ENCODE measurements at places on chromosomes 16 and 17. TPM values are rescaled to one million over a fixed set of nuclear protein-coding genes. Genes with fewer than 3 reads are reported as not detected.

- H3K4me3 ChIP-seq = no peak overlapping the region
- no peaks in the 10 kb centered on the region for H3K27me3 ChIP-seq
- DNase-seq = no peak
- no peak overlapping the region for H3K27ac ChIP-seq
Measured at GRCh38 chr16:102060-102855, 24.2 kb downstream of the MPG start.

DNA sequence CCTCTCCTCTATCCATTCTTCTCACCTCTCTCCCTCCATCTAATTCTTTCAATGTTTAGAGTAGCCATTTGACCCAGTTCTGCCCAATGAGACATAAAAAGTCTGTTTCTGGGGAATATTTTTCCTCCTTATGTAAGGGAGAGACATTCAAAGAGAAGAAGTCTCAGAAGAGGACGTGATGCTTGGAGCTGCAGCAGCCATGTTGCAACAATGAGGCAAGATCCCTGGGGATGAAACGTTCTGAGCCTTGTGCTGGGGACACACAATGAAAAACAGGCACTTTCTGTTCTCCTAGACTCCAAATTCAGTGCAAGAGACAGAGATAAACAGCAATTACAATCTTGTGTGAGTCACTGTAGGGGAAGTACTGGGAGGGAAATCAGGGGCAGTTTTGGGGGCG, 130.8 kb downstream of the FOXL1 start:
- H3K4me3 ChIP-seq = no peak overlapping the region
- H3K27ac ChIP-seq = no peak overlapping the region
- no peak for DNase-seq
- no peaks in the 10 kb centered on the region for H3K27me3 ChIP-seq
- no peaks in the 10 kb centered on the region for H3K36me3 ChIP-seq
- H3K4me1 ChIP-seq = peaks cover 15% of the 10 kb centered on the region

DNA sequence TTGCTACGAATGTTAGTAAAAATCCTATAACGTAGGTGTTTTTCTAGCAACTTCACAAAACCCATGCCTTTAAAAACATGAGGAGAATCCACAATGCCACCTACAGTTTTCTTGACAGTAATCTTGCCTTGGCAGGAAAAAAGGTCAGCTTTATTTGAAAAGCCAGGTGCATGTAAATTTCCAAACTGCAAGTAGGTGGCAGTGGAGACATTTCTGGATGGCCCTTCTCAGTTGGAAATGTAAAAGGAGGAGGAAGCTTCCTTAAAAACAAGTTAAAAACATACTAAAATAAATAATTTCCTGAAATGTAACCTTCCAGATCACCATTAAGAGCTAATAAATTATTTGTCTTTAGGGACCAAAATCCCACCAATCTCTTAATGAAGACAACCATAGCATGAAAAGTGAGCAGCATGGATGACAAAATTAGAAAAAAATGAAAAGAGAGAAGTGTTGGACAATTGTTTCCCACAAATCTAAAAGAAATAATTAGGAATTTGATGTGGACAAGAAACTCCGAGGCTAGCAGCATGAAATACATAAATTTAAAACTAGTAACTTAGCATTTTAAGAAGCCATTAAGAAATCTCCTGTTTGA, 152.2 kb downstream of the SNX11 start:
- no peaks in the 10 kb centered on the region for H3K27me3 ChIP-seq
- no peaks in the 10 kb centered on the region for H3K36me3 ChIP-seq
- peak; percentile 20 for DNase-seq
- H3K4me1 ChIP-seq = no peaks in the 10 kb centered on the region
- H3K4me3 ChIP-seq = no peak overlapping the region

- no peaks in the 10 kb centered on the region for H3K27me3 ChIP-seq
- no peaks in the 10 kb centered on the region for H3K36me3 ChIP-seq
- no peak overlapping the region for H3K4me3 ChIP-seq
- no peak overlapping the region for H3K27ac ChIP-seq
- H3K4me1 ChIP-seq = peaks cover 16% of the 10 kb centered on the region
Measured at GRCh38 chr17:65413390-65413789, 148.1 kb downstream of the AXIN2 start.

GRCh38 chr17:5210614-5211252, 19.1 kb upstream of the ZNF594 start:
- no peak for DNase-seq
- H3K27me3 ChIP-seq = no peaks in the 10 kb centered on the region
- no peaks in the 10 kb centered on the region for H3K4me1 ChIP-seq

GRCh38 chr16:76897816-76898215, 293.2 kb upstream of the MON1B start:
- no peak overlapping the region for H3K4me3 ChIP-seq
- no peak for DNase-seq
- no peaks in the 10 kb centered on the region for H3K36me3 ChIP-seq
- H3K4me1 ChIP-seq = no peaks in the 10 kb centered on the region

- peak overlapping the region; percentile 93 for H3K27ac ChIP-seq
- H3K4me3 ChIP-seq = peak overlapping the region; percentile 96
- no peaks in the 10 kb centered on the region for H3K27me3 ChIP-seq
- peaks cover 9% of the 10 kb centered on the region for H3K4me1 ChIP-seq
- peaks cover 82% of the 10 kb centered on the region for H3K36me3 ChIP-seq
- no peak for DNase-seq
Measured at GRCh38 chr16:85798901-85799496, 345 bp downstream of the EMC8 start.

DNA sequence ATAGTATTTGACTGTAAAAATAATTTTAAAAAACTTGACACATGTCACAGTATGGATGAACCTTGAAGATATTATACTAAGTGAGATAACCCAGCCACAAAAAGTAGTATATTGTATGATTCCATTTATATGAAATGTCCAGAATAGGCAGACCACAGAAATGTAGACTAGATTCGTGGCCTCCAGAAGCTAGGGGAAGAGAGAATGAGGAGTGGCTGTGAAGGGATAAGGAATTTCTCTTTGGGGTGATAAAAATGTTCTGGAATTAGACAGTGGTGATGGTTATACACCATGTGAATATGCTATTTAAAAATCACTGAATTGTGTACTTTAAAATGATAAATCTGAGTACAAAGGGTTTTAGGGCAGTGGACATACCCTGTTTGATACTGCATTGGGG, 253.1 kb upstream of the DYNLRB2 start:
- DNase-seq = no peak
- H3K36me3 ChIP-seq = no peaks in the 10 kb centered on the region
- H3K27me3 ChIP-seq = no peaks in the 10 kb centered on the region
- no peak overlapping the region for H3K4me3 ChIP-seq
- H3K4me1 ChIP-seq = peaks cover 43% of the 10 kb centered on the region

DNA sequence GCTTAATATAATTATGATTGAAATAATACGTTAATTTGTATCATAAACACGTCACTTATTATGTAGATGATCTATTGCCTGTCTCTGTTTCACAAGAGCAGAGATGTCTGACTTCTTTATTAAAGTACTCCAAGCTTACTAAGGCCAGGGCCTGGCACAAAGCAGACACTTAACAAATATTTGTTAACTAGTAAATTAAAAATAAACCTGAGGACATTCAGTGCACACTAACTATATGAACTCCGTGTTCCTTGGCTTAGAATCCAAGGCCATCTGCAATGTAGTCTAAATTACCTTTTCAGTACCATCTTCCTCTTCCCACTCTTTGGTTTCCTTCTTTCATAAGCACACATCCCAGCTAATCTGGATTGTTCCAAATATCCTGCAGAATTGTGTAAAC, 210.8 kb upstream of the SOX9 start:
- no peaks in the 10 kb centered on the region for H3K27me3 ChIP-seq
- no peaks in the 10 kb centered on the region for H3K36me3 ChIP-seq
- DNase-seq = no peak
- no peak overlapping the region for H3K4me3 ChIP-seq

DNA sequence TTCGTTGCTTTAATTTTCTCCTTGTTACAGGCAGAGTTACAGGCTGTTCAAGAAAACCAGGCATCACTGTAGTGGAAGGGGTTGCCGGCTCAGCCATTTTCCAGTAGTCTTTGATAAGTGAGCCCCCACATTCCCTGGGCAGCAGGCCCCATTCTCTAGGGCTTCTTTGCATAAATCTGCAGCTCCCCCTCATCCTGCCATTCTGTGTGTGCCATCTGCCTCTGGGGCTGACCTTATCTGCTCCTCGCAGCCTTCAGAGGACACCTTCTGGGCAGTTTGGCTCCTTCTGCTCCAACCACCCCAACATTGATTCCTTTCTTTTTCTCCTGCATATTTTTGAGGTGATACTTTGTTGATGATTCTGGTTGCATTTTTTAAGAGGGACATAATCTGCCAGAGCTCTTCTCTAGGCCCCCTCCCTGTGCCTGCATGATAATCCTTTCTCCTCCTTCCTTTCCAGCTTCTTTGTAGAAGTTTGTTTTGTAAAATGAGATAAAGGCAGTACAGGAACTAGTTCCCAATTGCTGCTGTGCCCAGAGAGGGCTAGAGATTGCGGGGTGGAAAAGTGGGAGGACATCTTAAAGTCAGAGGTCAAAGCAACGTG, 17.1 kb downstream of the RND2 start:
- H3K4me1 ChIP-seq = no peaks in the 10 kb centered on the region
- H3K27ac ChIP-seq = no peak overlapping the region
- H3K4me3 ChIP-seq = no peak overlapping the region
- H3K36me3 ChIP-seq = peaks cover 20% of the 10 kb centered on the region
- no peaks in the 10 kb centered on the region for H3K27me3 ChIP-seq

DNA sequence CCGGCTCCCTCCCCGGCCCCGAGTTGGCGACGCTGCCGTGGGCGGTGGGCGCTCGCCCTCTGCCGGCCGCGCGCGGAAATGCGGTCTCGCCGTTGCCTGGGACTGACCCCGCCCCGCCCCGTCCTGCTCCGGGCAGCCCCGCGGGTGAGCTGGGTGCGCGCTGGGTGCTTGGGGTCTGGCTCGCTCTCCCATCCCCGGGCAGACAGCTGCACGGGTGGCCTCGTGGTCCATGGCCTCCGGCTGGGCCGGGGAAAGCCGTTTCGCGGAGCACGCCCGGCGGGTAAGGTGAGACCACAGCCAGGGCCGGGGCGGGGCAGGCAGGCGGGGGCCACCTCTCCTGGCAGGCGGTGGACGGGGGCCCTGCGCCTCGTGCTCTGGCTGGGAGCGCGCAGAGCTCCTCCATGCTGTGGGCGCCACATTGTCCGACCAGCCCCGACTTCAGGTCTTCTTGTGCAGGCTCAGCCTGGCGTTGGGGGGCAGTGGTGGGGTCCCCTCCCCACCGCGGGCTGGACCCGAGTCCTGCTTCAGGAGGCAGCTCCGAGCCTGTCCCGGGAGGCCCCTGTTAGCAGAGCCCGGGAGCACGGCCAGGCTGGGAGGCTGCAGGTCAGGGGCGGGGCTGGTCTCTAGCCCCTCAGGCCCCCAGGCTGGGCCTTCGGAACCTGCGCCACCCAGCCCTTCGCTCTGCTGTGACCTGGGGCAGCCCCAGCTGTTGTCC, 7.0 kb upstream of the C1QTNF8 start:
- DNase-seq = peak; percentile 40
- H3K36me3 ChIP-seq = no peaks in the 10 kb centered on the region
- no peak overlapping the region for H3K4me3 ChIP-seq
- peaks cover 5% of the 10 kb centered on the region for H3K4me1 ChIP-seq
- H3K27ac ChIP-seq = no peak overlapping the region

DNA sequence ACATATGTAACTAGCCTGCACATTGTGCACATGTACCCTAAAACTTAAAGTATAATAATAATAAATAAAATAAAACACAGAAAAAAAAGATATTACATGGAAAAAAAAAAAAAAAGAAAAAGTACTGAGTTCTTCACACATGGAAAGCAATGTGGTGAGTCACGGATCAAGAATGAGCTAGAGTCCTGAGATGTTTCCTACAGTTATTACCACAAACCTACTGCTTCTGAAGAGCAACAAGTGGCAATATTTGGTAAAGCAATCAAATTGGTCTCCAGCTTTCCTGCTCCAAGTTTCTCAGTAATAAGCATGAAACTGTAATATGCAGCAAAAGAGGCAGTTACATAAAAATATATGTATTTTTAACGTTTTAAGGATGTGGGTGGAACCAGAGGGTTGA, 223.3 kb upstream of the SALL1 start:
- no peaks in the 10 kb centered on the region for H3K27me3 ChIP-seq
- no peaks in the 10 kb centered on the region for H3K36me3 ChIP-seq
- H3K4me3 ChIP-seq = no peak overlapping the region
- peaks cover 7% of the 10 kb centered on the region for H3K4me1 ChIP-seq

PDILT gene
- total RNA-seq = not detected

SYNGR3 gene
- total RNA-seq = 1.8 TPM

CD300H gene
- total RNA-seq = not detected

PRAC1 gene
- not detected for total RNA-seq

CCL17 gene
- total RNA-seq = not detected

OR4D1 gene
- total RNA-seq = not detected

LUC7L gene
- 47.1 TPM for total RNA-seq

SMIM22 gene
- not detected for total RNA-seq

FNDC8 gene
- total RNA-seq = not detected

TAT gene
- total RNA-seq = not detected

CDH8 gene
- not detected for total RNA-seq
